ENCODE measurements at places on chromosomes 5 and 9. TPM values are rescaled to one million over a fixed set of nuclear protein-coding genes. Genes with fewer than 3 reads are reported as not detected.

- no peak for DNase-seq
These were observed 125.6 kb upstream of the NFIB start for GRCh38 chr9:14439555-14439954.

The PCDHGC4 gene
- 65.2 TPM for total RNA-seq

DNA sequence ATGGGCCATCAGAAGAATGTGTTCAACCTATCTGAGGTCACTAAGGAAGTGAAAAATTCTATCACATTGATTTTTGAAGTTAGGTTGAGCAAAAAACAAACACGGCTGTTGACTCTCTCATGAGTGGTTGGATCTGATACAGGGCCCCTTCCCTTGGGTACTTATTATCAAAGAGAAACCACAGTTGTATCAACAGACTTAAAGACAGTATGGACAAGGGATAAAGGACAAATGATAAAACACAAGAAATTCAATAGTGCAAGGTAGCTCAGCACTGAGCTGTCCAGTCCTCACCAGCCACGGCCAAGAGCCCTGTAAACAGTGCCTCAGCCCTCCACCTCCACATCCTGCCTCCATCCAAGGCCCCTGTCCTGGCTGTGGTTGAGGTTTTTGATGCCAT is 86.9 kb downstream of the UBE2QL1 start:
- no peak for DNase-seq

- no peak for DNase-seq
These were observed 51.5 kb downstream of the FANCC start for GRCh38 chr9:95265960-95266359.

The BTNL8 gene
- not detected for total RNA-seq

- DNase-seq, result peak; percentile 66
These were observed 146.2 kb downstream of the RGS3 start for GRCh38 chr9:113609562-113610318.

The ARHGEF37 gene
- total RNA-seq, result 1.2 TPM

The SLC35D2 gene
- 2.9 TPM for total RNA-seq

The KCNIP1 gene
- 15.5 TPM for total RNA-seq
